Activated CD4-positive, alpha-beta T cell treated with anti-CD3 and anti-CD28 coated beads for 24 hours (primary cell): ENCODE measurements at places on chromosomes 1 and 21.

- DNase-seq, result no peak
Measured at GRCh38 chr1:221611656-221612046, 130.2 kb downstream of the DUSP10 start.

DNA sequence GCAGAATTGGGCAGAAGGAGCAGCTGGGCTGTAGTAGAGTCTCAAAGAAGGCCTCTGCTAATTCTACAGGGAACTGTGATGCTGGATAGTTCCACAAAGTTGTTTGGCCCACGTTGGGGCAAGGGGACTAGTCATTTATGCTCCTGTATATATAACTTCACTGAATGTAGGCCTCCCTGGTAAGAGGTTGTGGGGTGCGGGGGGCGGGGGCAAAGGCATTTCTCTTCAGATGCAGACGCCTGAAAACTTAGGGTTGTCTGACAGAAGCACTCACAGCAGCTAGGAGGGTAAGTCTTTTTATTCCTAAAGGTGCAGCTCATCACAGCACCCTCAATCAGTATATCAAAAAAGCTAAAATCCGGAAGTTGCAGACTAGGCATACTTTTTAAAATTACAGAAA is 38.5 kb upstream of the DENND1B start:
- DNase-seq, result no peak

DNA sequence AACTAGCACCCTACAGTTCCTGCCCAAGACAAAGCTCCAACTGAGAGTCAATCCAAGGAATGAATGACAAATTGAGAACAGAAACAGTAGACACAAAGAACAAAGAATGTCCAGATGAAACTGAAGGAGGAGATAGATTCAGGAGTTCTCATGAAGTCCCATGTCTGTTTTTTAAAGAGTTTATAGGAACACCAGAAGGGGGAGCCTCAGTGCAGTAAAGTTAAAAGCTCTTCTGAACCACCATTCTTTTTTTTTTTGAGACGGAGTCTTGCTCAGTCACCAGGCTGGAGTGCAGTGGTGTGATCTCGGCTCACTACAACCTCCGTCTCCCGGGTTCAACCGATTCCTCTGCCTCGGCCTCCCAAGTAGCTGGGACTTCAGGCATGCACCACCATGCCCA is 323.6 kb downstream of the MRPL39 start:
- DNase-seq, result no peak

DNA sequence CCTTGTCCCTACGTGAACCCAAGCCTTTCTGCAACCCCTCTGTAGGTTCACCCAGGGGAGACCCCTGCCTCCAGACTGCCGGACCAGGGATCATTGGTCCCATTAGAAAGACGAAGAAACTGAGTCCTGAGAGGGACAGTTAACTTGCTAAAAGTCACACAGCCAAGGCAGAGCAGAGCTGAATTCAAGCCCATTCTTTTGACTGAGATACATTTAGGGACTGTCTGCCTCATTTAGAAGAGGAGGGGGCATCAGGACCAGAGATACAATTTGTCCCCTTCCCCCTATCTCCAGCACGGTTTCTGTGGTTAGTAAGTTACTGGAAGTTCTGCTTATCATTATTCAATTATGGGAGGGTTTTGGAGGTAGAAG is 19.1 kb downstream of the KCNQ4 start:
- DNase-seq, result no peak

DNA sequence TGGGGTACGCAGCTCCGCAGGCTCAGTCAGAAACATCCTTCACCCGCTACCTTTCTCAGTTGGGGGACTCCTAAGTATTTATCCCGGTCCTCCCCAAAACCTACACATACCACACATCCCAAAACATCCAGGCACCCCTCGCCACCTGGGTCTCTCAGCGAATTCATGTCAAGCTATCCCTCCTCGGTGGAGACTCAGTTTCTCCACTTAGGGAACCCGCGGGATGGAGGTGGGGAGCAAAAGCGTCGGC is 1.3 kb upstream of the ZBTB7B start:
- no peak for DNase-seq

- no peak for DNase-seq
Measured at GRCh38 chr1:172144445-172145061, 275.9 kb upstream of the C1orf105 start.

DNA sequence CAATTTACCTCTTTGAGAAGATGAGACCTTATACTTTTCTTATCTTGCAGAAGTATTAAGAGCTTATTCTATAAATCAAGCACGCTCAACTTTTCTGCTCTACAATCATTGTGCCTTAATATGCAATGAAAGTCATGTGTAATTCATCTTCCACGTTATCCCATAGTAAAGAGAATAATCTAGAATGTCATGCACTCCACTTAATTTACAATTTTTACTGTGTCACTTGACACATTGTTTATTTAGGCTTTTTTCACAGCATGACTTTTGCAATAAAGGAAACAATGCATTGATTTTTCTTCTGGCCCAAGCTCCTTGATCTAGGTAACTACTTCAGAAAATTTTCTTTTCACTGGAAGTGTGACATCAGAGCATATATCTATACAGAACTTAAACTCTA is 290.9 kb downstream of the HHIPL2 start:
- DNase-seq, result no peak

DNA sequence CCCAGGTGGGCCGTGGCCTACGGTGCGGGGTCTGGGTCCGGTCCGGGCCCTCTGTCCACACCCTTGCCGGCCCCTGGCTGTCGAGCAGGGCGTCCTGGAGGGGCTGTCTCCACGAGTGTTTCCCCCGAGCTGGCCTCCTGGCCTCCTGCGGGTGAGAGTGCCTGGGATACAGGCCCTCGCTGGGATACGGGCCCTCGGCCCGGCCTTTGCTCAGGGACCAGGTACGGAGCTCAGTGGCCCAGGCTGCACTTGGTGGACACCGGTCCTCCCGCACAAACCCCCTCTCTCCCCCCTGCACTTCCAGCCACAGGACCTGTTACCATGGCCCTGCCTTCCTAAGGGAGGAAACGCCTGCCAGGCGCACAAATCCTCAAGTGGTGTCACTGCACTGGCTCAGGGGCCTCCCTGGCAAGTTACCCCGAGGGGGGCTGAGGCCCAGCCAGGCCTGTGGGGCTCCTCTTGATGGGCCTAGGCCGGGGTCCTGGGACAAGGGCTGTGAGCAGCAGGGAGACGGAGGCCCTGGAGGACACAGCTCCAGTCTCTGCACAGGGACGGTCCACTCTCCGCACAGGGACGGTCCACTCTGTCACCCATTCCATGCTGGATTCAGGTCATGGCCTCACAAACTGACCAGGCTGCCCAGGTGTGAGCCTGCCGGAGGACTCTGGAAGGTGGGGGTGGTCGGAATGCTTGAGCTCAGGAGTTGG is 18.2 kb upstream of the RNF223 start:
- no peak for DNase-seq

DNA sequence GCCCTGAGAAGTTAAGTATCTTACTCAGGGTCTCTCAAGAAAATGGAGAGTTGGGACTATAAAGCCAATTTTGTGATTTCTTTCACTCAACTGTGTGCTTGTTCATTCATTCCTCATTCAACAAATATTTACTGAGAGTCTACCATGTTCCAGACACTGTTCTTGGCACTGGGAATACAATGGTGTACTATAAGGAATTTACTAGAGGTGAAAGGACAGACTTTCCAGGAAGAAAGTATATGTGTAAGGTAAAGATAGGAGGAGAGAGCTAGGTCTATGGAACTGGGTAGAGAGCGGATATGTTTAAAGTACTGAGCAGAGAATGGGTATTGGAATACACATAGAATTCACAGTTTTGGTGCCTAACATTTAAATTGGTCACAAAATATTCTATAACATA is 42.3 kb downstream of the ZNHIT6 start:
- no peak for DNase-seq

GRCh38 chr1:224779536-224779935 is 149.9 kb upstream of the DNAH14 start:
- no peak for DNase-seq

DNA sequence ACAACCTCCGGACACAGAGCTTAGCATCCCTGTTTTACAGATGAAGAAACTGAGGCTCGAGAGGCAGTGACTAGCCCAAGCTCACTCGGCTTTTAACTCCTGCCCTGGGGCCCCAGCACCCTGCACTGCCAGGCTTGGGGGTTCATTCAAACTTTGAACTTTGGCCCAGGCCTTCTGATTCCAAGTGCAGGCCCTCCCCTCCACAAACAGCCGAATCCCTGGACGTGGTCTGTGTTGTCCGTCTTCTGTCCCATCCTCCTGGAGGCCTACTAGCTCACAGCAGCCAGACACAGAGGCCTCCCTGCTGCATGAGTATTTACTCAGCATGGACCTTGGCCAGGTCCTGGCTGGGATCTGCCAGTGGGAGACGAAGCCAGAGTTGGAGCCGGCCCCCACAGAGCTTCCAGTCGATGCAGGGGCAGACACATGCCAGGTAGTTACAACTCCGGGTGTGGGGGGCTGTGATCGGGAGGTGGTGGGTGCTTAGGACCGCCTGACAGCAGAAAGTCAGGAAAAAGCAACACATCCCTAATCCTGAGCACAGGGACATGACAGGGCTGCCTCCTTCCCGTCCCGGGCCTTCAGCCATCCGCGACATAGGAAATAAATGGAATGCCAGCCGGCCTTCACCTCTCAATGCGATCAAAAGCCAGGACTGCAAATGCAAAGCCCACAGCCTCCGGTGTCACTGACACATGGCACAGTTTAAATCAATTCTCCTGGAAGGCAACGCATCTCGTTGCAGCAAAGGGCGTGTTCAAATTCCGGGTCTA is 7.4 kb downstream of the IFFO2 start:
- no peak for DNase-seq

DNA sequence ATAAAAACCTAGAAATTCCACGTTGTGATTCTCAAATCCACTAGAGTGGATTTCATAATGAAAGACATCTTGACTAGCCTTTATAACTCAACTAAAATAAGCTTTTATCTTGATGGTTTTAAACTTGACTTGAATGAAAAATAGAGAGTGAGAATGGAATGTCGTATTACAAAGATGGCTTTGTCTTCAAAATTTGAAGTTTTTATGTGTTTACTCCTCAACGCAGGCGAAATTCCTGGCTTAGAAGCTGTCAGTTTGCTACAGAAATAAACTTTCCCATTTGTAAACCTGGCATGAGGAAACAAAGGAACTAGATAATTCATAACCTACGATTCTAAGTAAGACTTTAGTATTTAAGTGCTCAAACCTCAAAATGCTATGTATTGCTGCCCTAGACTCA is 90.0 kb upstream of the KRTAP19-8 start:
- no peak for DNase-seq

GRCh38 chr1:22349362-22350043 is 102.1 kb upstream of the ZBTB40 start:
- DNase-seq, result no peak

- DNase-seq, result no peak
Measured at GRCh38 chr1:2810281-2810680, 8.8 kb upstream of the TTC34 start.
